Colonic mucosa (tissue), 4 donors: ENCODE measurements at places on chromosomes 2 and 18. TPM values are rescaled to one million over a fixed set of nuclear protein-coding genes. Genes with fewer than 3 reads are reported as not detected.

PLGLB1 gene
- 2.5 TPM for total RNA-seq

RNF149 gene
- total RNA-seq, result 39.6 TPM

MYO5B gene
- 132 TPM for total RNA-seq

EPAS1 gene
- total RNA-seq, result 116 TPM

ICOS gene
- total RNA-seq, result 0.32 TPM

CCDC141 gene
- total RNA-seq, result 1.0 TPM

GRCh38 chr2:1923541-1923940 is 179.2 kb upstream of the PXDN start:
- no peaks in the 10 kb centered on the region for H3K4me1 ChIP-seq
- no peaks in the 10 kb centered on the region for H3K36me3 ChIP-seq
- H3K4me3 ChIP-seq, result no peak overlapping the region
- H3K27me3 ChIP-seq, result no peaks in the 10 kb centered on the region

- no peak for DNase-seq
- H3K4me3 ChIP-seq, result no peak overlapping the region
- H3K36me3 ChIP-seq, result no peaks in the 10 kb centered on the region
- H3K27me3 ChIP-seq, result no peaks in the 10 kb centered on the region
- H3K4me1 ChIP-seq, result no peaks in the 10 kb centered on the region
Observed at GRCh38 chr2:185919155-185919554, 180.6 kb downstream of the FSIP2 start.

DNA sequence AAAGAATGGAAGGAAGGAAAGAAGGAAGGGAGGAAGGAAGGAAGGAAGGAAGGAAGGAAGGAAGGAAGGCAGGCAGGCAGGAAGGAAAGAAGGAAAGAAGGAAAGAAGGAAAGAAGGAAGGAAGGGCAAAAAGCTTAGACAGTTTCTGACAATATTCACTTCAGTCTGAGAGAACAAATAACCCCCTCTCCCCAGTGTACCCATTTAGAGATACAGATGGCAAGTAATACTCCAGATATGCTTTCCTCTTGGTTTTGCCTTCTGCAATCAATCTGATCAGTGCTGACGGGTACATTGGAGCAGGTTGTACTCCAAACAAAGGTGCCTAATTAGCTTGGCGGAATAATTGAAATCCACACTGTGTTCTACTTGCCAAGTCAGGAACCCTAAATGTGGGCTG is 534.6 kb upstream of the TMEFF2 start:
- H3K4me3 ChIP-seq, result no peak overlapping the region
- H3K27ac ChIP-seq, result no peak overlapping the region
- no peaks in the 10 kb centered on the region for H3K36me3 ChIP-seq
- no peaks in the 10 kb centered on the region for H3K4me1 ChIP-seq
- H3K27me3 ChIP-seq, result no peaks in the 10 kb centered on the region

GRCh38 chr2:197328461-197328860 is 17.9 kb upstream of the ANKRD44 start:
- H3K4me3 ChIP-seq, result no peak overlapping the region
- DNase-seq, result no peak
- H3K27me3 ChIP-seq, result no peaks in the 10 kb centered on the region
- H3K36me3 ChIP-seq, result no peaks in the 10 kb centered on the region

- no peak overlapping the region for H3K27ac ChIP-seq
- no peak overlapping the region for H3K4me3 ChIP-seq
- no peaks in the 10 kb centered on the region for H3K36me3 ChIP-seq
- H3K4me1 ChIP-seq, result no peaks in the 10 kb centered on the region
- H3K27me3 ChIP-seq, result no peaks in the 10 kb centered on the region
Observed at GRCh38 chr2:9570182-9571060, 14.8 kb upstream of the ADAM17 start.

- DNase-seq, result no peak
- no peaks in the 10 kb centered on the region for H3K36me3 ChIP-seq
- no peak overlapping the region for H3K27ac ChIP-seq
- no peak overlapping the region for H3K4me3 ChIP-seq
- no peaks in the 10 kb centered on the region for H3K27me3 ChIP-seq
Observed at GRCh38 chr18:75439348-75439747, 11.8 kb upstream of the SMIM21 start.

DNA sequence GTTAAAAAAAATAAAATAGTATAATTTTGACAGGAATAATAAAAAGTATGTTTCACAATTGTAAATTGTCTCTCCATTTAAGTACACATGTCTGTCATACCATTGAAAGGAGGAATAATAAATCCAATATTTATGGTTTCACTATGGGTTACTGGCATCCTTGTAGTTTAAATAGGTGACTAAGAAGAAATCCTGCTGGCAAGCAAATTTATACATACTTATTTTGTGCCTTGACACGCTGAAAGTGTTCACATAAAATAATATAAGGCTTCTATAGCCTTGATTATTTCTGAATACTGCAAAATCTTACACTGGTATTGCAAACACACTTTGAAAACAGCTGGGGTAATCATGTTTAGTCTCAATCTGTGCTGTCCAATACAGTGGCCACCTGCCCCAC is 138.3 kb upstream of the ETAA1 start:
- no peaks in the 10 kb centered on the region for H3K4me1 ChIP-seq
- H3K36me3 ChIP-seq, result no peaks in the 10 kb centered on the region
- no peaks in the 10 kb centered on the region for H3K27me3 ChIP-seq
- no peak for DNase-seq
- no peak overlapping the region for H3K27ac ChIP-seq
- no peak overlapping the region for H3K4me3 ChIP-seq

- no peaks in the 10 kb centered on the region for H3K27me3 ChIP-seq
- no peaks in the 10 kb centered on the region for H3K4me1 ChIP-seq
- H3K27ac ChIP-seq, result no peak overlapping the region
Observed at GRCh38 chr2:207881902-207882301, 112.2 kb upstream of the FZD5 start.

DNA sequence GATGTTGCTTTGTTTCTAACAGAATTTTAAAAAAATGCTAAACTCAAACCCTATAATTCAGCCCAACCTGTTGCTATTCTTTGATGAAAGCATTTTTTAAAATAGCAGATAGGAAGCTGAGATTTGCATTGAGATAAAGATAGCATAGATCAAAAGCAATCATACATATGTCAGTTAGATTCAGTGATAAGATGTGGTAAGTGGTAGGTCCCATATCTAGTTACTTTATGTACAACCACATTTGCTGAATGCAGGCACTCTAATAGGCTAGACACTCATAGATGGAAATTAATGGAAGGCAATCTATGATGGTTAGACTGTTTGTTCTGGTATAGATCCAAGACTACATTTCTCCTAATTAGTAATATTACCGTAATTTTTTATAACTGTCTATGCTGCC is 27.2 kb upstream of the C1D start:
- H3K27ac ChIP-seq, result no peak overlapping the region
- no peaks in the 10 kb centered on the region for H3K4me1 ChIP-seq
- no peaks in the 10 kb centered on the region for H3K27me3 ChIP-seq
- H3K4me3 ChIP-seq, result no peak overlapping the region

DNA sequence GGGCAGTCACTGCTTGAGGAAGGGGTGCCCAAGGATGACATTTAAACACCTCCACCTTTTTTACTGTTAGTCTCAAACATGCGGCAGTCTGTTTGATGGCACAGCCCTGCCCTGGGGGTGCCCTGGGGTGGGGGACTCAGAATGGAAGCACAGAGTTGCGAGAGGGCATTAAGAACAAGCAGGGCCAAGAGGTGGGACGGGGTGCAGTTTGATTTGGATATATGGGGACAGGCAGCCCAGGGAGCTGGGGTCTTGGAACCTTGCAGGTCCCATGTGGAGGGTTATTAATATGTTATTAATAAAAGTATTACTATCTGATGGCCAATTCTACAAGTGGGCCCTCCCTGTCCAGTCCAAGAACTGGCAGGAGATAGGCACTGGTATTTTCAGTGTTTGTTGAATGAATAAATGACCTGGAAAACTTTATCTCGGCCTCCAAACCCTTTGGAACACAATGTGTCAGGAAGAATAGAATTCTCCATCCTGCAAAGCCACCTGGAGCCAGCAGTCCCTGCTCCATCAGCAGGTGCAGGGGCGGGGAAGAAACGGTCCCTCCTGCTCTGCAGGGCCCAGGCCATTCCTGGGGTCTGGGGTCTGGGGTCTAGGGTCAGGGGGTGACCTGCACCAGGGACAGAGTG is 25.2 kb downstream of the SDC1 start:
- peaks cover 9% of the 10 kb centered on the region for H3K36me3 ChIP-seq
- DNase-seq, result no peak
- H3K27ac ChIP-seq, result no peak overlapping the region
- peaks cover 18% of the 10 kb centered on the region for H3K4me1 ChIP-seq
- no peak overlapping the region for H3K4me3 ChIP-seq
- H3K27me3 ChIP-seq, result no peaks in the 10 kb centered on the region

- H3K27me3 ChIP-seq, result no peaks in the 10 kb centered on the region
- H3K36me3 ChIP-seq, result no peaks in the 10 kb centered on the region
- no peaks in the 10 kb centered on the region for H3K4me1 ChIP-seq
- H3K4me3 ChIP-seq, result no peak overlapping the region
Observed at GRCh38 chr2:174635776-174636404, 38.3 kb upstream of the WIPF1 start.

GRCh38 chr2:105062158-105062557 is 24.3 kb downstream of the MRPS9 start:
- no peak overlapping the region for H3K27ac ChIP-seq
- H3K36me3 ChIP-seq, result no peaks in the 10 kb centered on the region
- no peaks in the 10 kb centered on the region for H3K27me3 ChIP-seq
- H3K4me1 ChIP-seq, result no peaks in the 10 kb centered on the region
- H3K4me3 ChIP-seq, result no peak overlapping the region
